Stimulated activated CD4-positive, alpha-beta T cell treated with anti-CD3 and anti-CD28 coated beads, Interleukin-1b, Interleukin-23, amount 100 ng/mL, for 1 hour (primary cell): ENCODE measurements at places on chromosomes 13 and 19.

GRCh38 chr19:4448147-4448985, 9.2 kb downstream of the UBXN6 start:
- no peak for DNase-seq

GRCh38 chr19:31223740-31224534, 125.3 kb downstream of the TSHZ3 start:
- no peak for DNase-seq

GRCh38 chr13:44667943-44668342, 91.8 kb upstream of the TSC22D1 start:
- DNase-seq = no peak

- no peak for DNase-seq
Measured at GRCh38 chr13:45138282-45138681, 18.0 kb downstream of the GTF2F2 start.

DNA sequence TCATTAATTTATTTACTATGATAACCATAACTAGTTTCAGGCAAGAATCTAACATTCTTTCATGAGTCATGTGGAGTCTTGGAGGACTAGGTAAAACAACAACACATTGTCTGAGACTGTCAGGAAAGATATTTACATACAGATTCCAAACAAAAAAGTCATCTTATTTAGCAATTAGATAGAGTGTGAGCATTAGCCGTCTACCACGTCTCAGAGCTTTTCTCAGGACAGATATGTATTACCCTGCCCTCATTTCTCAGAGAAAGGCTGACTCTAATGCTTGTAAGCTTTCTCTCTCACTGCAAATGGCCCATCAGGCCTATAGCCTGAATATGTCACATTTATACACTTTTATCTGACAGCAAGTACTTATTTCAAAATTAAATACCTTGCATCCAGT, 312.1 kb upstream of the PCDH20 start:
- DNase-seq = no peak

DNA sequence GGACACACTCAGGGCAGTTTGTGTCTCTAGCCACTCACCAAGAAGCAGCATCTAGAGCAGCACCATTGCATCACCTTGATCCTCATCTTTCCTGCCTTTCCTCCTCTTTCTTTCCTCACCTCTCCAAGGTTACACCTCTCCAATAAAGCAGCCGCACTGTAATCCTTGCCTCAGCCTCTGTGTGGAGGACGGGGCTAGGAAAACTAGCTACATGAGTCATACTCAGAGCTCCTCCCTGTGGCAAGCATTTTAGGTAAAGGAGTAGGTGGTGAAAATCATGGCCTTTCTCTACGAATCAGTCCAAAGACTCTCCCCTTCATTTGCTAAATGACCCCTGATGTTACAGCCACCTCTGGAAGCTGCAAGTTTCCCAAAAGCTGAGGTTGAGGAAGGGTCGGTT, 108.9 kb downstream of the DNAJC15 start:
- no peak for DNase-seq

DNA sequence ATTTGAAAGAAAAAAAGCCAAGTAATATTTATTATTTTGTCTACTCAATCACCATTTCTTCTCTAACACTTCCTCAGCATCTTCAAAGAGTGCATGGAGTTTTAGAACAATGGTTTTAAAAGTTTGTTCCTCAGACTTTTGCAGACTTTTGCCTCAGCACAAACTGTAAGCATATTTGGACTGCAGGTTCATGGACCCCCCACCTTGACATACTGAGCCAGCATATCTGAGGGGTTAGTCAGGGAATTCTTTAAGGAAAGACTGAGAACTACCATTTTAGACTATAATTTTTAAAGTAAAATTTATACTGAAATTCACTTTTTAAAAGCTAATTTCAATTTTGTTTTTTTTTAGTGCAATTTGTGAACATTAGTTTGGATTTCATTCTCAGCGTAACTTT, 1676.8 kb upstream of the PCDH20 start:
- no peak for DNase-seq

DNA sequence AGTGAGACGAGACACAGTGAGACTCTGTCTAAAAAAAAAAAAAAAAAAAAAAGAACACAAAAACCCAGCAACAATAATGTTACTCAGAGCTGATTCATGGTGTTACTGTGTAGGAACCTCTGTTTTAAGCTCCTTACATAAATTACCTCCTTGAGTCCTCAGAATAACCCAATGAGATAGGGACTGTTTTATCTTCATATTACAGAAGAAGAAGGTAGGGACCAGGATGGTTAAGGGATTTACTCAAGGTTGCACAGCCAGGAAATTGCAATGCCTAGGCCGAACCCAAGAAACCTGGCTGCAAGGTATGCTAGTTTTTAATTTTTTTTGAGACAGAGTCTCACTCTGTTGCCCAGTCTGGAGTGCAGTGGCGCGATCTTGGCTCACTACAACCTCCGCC, 1.5 kb upstream of the DAND5 start:
- DNase-seq = no peak

GRCh38 chr19:55189403-55189835, 9.3 kb upstream of the SYT5 start:
- DNase-seq = no peak

DNA sequence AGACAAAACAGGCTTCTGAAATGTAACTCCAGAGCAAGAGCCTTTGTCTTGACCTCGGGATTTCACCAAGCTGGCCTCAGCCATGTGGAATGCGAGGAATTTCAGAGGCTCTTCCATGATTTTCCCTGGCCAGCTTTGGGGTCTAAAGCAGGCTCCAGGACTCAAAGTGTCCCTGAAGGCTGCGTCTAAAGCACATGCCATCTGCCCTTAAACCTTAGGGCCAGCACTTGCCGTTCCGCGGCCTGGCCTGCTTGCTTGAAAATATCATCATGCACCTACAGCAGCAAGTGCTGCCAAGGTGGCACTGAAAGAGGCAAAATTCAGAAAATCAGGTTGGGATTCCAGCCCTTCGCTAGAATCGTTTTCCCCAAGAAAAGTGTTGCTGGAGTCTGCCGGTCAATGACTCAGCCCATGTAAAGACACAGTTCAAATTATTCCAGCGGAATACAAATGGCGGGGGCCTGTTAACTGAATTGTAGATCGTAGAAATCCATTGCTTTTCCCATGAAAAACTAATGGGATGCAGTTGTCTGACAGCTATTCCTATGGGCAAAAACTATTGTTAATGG, 105.7 kb upstream of the RAP2A start:
- DNase-seq = no peak

DNA sequence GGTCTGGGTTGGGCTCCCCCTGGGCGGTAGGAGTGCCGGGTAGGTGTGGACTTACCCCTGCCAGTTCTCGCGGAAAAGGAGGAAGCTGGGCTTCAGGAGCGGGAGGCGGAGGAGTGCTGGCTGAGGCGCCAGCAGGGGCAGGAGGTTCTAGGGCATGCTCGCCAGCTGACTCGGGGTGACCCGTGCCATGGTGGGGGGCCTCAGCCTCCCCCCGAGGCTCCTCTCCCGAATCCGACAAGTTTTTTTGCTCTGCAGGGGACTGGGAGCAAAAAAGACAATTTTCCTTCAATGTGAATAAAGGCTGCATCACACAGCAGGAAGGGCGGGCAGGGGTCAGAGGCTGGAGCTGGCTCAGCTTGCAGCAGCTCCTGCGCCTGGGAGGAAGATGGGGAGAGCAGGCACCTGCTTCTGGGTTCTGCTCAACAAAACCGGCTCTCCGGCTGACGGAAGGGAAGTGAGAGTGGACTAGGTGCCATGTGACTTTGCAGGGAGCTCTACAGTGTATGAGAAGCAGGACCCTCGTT, 26.5 kb downstream of the RANBP3 start:
- no peak for DNase-seq

DNA sequence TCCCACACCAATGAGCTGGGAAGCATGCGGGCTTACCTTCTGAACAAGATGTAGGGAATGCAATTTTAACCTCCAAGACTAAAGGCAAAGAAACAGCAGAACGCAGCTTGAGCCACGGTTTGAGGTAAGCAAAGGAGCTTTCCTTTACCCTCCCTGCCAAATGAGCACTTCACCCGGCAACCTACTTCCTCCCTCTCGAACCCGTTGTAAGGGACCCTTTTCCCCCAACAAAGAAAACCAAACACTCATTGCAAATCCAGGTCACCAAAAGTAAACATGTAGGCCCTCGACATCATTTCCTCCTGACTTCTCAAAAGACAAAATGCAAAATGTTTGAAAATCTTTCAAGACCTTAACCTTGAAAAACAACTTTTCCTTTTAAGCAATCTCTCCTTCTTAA, 65.3 kb downstream of the ABCC4 start:
- no peak for DNase-seq

GRCh38 chr19:13396250-13397080, 109.8 kb downstream of the CACNA1A start:
- DNase-seq = no peak

GRCh38 chr19:2332341-2333026, 4.0 kb downstream of the SPPL2B start:
- DNase-seq = no peak

GRCh38 chr13:25286308-25286968, 850 bp downstream of the MTMR6 start:
- DNase-seq = no peak

DNA sequence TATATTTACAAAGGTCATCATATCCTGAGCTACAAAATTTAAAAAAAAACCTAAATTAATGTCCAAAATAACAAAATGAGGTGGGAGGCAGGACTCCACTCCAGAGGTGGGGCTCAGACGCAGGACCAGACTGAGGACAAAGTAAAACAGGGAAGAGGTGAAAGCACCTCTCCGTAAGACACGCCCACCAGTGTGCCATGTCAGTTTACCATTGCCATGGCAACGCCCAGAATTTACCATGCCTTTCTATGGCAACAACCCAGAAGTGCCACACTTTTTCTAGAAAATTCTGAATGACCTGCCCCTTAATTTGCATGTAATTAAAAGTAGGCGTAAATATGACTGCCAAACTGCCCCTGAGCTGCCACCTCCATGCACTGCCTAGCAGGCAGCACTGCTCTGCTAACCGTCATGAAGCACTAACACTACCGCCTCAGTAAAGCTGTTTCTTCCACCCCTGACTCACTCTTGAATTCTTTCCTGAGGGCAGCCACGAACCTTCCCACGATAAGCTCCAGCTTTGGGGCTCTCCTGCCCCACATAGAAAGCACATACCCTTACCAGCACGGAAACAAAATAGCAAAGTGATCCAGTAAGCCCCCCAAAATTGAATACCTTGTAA, 22.3 kb upstream of the PDCD5 start:
- DNase-seq = no peak

DNA sequence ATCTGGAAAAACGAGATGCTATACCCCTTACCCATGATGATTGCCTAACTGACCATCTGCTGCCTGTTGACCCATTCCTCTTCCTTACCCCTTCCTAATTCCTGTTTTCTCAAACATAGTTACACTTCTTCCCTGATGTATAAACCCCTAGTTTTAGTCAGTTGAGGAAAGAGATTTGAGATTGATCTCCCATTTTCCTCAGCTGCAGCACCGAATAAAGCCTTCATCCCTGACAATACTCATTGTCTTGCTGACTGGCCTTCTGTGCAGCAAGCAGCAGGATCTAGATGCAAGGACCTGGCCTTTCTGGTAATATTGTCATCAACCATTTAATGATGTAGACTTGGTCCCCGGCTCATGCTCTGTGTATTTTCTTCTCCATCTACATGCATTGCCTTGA, 999 bp upstream of the ZNF264 start:
- DNase-seq = no peak

DNA sequence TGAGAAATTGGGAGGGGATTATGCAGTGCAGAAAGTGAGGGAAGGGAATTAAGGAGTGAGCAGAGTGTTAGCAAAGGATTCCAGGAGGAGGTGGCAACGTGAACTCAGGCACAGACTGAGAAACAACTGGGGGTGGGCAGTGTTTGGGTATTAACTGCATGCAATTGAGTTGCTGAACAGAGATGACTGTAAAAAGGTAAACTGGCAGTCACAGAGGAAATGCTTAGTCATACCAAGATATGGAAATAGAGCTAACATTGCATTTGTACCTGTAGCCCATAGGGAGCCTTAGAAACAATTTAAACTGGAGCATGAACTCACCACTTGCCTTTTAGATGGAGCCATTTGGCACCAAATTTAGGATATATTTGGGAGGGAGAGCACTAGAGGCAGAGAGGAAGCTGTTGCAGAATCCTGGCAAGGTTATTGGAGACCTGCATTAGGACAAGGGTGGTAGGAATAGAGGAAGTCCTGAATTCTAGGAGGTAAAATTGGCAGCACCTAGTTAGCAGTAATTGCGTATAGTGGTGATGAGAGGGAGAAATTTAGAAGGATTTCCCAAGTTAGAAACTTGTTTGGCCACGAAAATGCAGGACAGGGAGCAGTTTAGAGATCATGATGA, 100.6 kb upstream of the FRY start:
- no peak for DNase-seq

DNA sequence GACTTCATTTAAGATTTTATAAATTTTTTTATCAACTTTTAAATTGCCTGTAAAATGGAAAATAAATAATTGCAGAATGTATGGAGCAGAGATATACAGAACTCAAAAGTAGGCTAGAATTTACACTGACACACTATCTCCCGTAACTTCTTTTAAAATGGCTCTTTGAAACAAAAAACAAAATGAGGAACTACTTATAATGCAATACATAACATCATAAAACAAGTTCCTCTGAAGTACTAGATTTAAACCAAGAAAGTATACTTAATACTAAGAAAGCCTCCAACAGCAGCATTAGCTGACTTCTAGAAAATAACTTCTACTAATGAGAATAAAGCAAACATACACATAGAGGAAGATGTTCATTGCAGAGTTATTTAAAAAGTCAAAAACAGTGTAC, 17.0 kb downstream of the RBM26 start:
- DNase-seq = no peak

- DNase-seq = no peak
Measured at GRCh38 chr13:110445722-110446574, 115.6 kb downstream of the RAB20 start.

GRCh38 chr13:62747152-62747551, 1331.5 kb upstream of the PCDH20 start:
- no peak for DNase-seq

DNA sequence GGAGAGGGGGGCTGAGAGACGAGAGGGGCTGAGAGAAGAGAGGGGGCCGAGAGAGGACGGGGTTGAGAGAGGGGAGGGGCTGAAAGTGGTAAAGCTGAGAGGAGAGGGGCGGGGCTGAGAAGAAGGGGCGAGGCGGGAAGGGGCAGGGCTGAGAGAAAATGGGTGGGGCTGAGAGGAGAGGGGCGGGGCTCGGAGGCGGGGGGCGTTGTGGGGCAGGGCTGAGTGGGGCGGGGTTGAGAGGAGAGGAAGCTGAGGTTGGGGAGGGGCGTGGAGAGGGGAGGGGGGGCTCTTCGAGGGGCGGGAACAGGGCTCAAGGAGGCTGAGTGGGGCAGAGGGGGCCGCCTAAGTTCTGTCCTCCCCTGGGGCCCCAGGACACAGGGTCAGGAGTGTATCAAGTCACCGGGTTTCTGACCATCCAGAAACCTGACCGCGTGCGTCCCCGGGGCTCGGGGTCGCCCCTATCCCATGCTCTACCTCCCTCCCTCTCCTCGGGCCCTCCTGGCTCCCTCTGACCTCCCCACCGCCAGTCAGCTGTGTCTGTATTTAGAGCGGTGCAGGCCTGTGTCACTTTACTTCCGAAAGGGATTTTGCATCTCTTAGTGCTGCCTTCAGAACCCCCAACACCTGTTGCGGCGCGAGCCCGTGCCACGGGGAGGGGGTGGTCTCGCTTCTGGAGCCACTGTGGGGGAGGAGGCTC, 38.6 kb upstream of the SEMA6B start:
- DNase-seq = peak; percentile 26
